Stimulated activated memory B cell treated with anti-CD40 and anti-IgM and Interleukin-4, amounts not matched to agents 10 μg/mL and 1 μg/mL and 100 μg/mL, for 72 hours (primary cell): ENCODE measurements at places on chromosomes 5 and 9.

DNA sequence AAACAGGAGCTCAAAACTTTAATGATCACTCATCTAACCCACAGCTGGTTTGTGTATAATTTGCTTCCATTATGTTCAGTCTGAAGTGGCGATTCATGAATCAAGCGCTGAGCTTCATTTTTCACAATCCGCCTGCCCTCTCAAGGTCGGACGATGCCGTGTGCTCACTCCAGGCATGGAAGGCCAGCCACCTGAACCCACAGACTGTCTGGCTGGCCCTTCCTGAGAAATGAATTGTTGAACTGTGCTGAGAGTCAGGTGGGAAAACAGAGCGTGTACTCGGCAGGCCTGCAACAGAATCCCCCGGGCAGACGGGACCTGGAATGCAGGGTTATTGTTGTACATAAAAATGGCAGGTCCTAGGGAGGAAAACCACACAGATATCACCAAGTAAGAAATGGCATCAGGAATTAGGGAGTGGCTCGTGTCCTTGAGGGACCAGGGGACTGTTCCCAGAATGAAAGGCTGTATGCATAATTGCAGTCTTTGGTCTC lies 375.7 kb downstream of the IRX2 start:
- no peaks in the 10 kb centered on the region for H3K4me1 ChIP-seq
- H3K36me3 ChIP-seq, result no peaks in the 10 kb centered on the region
- no peaks in the 10 kb centered on the region for H3K27me3 ChIP-seq
- H3K27ac ChIP-seq, result no peak overlapping the region
- ATAC-seq, result no peak

GRCh38 chr5:178388386-178389025 lies 155.9 kb upstream of the PHYKPL start:
- H3K36me3 ChIP-seq, result no peaks in the 10 kb centered on the region
- H3K27me3 ChIP-seq, result peaks cover 54% of the 10 kb centered on the region
- H3K4me1 ChIP-seq, result no peaks in the 10 kb centered on the region
- no peak overlapping the region for H3K4me3 ChIP-seq
- ATAC-seq, result no peak

DNA sequence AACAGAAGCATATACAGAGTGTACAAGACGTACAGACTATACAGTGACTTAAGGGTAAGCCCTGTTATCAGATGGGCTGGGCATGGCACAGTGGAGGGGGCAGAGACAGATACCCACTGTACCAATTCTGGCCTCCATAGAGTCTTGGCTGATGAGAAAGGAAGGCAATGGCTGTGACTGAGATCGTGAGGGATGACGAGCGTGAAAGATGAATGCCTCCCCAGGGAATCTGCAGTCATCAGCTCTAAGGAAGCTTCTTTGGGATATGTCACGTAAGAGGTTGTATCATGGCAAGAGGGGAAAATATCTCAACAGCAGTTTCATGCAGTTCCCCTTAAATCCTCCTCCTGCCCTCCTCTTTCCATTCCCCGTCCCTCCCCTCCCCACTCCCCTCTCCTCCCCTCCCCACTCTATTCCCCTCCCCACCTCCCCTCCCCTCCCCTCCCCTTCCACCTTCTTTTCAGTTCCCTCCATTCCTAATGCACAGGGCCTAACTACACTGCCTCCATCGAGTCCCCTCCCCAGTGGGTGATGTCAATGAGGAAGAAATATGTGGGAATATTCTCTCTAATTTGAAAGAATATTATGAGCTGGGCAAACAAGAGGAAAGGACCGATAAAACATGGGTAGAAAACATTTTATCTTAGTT lies 226.4 kb upstream of the DAP start:
- no peak for ATAC-seq
- H3K36me3 ChIP-seq, result no peaks in the 10 kb centered on the region
- H3K4me1 ChIP-seq, result peaks cover 17% of the 10 kb centered on the region
- H3K27ac ChIP-seq, result no peak overlapping the region
- no peak overlapping the region for H3K4me3 ChIP-seq
- peaks cover 46% of the 10 kb centered on the region for H3K27me3 ChIP-seq

- no peaks in the 10 kb centered on the region for H3K4me1 ChIP-seq
- H3K4me3 ChIP-seq, result no peak overlapping the region
- no peaks in the 10 kb centered on the region for H3K27me3 ChIP-seq
These were observed 661.8 kb upstream of the RGMB start for GRCh38 chr5:98111686-98112085.

GRCh38 chr5:126108470-126108869 lies 314.7 kb upstream of the GRAMD2B start:
- no peak overlapping the region for H3K4me3 ChIP-seq
- ATAC-seq, result no peak
- no peaks in the 10 kb centered on the region for H3K4me1 ChIP-seq
- no peak overlapping the region for H3K27ac ChIP-seq
- no peaks in the 10 kb centered on the region for H3K36me3 ChIP-seq
- no peaks in the 10 kb centered on the region for H3K27me3 ChIP-seq

GRCh38 chr5:8825139-8825757 lies 720.6 kb downstream of the SEMA5A start:
- H3K4me1 ChIP-seq, result no peaks in the 10 kb centered on the region
- H3K27ac ChIP-seq, result no peak overlapping the region
- no peak for ATAC-seq
- no peaks in the 10 kb centered on the region for H3K36me3 ChIP-seq
- no peaks in the 10 kb centered on the region for H3K27me3 ChIP-seq

GRCh38 chr9:108671176-108671575 lies 184.6 kb downstream of the ACTL7B start:
- no peak for ATAC-seq
- H3K36me3 ChIP-seq, result no peaks in the 10 kb centered on the region
- H3K4me1 ChIP-seq, result no peaks in the 10 kb centered on the region
- no peaks in the 10 kb centered on the region for H3K27me3 ChIP-seq
- H3K27ac ChIP-seq, result no peak overlapping the region

DNA sequence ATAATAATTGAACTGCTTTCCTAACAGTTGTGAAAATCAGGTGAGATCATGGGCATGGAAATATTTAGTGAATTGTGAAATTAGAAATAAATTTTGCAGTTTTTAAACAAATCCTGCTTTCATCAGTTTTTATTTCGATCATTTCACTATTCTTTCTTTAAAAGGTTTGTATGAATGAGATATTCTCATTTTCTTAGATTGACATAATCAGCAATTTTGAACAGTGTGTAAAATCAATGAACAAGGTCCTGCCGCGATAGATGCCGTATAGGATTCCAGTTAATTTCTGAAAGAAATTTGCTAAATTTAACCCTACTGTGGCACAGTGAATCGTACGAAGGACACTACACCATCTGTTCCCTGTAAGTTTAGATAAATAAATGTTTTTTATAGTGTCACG lies 7.5 kb downstream of the RAD23B start:
- peaks cover 5% of the 10 kb centered on the region for H3K36me3 ChIP-seq
- ATAC-seq, result no peak
- H3K4me1 ChIP-seq, result peaks cover 68% of the 10 kb centered on the region
- no peak overlapping the region for H3K4me3 ChIP-seq
- H3K27ac ChIP-seq, result peak overlapping the region; percentile 2

DNA sequence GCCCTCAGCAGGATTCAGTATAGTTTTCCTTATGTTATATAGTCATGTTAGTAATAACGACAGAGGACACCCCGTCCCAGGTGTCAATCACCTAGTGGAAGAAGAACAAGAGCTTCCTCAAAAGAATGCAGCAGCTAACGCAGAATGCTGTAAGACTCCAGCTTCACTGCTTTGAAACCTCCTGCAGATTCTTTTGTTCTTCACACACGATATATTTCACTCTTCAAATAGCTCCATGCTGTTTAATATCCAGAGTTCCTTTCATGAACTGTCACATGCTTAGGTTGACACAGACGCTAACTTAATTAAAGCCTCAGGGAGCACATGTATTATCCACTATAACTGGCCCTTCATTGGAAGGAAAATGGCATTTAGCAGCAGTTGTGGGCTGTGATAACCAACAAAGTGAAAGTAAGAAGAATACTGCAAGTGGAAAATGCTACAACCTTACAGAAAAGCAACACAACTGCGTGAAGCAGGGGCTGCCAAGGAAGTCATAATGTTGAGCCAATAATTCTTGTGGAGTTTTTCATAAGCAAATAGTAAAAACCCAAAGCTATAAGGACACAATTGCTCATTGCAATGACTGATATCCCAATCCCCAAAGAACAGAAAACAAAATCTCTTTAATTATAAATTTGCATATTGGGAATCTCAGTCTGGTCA lies 387.5 kb downstream of the PLK2 start:
- no peak overlapping the region for H3K27ac ChIP-seq
- H3K4me3 ChIP-seq, result no peak overlapping the region
- no peaks in the 10 kb centered on the region for H3K27me3 ChIP-seq
- no peak for ATAC-seq
- H3K4me1 ChIP-seq, result no peaks in the 10 kb centered on the region

DNA sequence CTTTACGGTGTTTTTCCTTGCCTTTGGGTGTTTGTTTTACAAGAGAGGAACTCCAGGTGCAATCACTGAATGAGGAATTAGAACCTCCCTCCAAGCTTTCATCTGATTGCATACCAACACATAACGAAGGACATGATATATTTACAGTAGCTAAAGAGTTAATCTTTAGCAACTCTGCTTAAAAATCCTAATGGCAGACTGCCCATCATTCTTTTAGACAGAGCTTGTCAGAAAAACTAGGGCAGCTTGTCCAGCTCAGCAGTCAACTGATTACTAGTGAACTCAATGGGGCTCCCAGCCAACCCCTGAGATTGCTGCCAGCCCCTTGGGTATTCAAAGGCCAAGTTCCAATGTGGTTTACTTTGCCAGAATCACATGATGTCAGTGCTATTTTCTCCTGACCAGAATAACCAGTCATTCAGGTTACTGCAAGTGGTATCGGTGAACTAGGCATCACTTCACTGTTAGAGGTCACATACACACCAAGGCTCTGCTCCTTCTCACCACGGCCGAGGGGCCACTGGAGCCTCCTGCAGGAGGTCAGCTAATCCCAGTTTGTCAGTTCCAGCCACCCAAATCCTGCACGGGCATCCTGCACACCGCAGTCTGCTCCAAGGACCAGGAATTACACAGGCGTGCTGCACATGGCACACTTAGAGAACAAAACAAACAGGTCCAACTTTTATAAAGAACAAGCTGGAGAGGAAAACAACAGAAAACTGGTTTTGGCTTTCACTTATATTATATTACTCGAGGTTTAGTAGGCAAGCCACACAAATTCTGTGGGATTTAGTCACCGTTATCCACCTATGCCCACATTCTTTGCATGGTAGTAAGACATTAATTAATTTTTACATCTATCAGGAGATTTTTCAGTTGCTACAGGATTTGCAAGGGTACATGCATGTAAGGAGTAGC lies 62.5 kb downstream of the NFIB start:
- H3K27ac ChIP-seq, result no peak overlapping the region
- no peaks in the 10 kb centered on the region for H3K4me1 ChIP-seq

DNA sequence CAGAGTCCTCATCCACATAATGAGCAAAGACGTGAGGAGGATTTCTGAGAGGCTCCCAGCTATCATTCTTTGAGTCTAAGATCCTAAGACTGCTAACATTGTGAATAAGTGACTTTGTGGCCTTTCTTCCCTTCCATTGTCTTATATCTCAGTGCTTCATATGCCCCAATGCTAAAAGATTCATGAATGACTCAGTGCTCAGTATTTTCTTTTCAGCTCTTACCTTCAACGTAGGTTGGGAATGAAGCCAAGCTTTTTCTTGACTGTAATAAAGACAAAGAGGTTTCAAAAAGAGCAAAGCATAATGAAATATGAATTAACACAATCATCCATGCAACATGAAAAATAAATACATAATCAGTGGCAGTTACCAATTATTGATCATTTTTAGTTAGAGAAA lies 146.4 kb downstream of the ENTREP1 start:
- no peak overlapping the region for H3K27ac ChIP-seq
- no peaks in the 10 kb centered on the region for H3K4me1 ChIP-seq
- no peak overlapping the region for H3K4me3 ChIP-seq

GRCh38 chr5:116442095-116442534 lies 132.5 kb downstream of the SEMA6A start:
- H3K36me3 ChIP-seq, result peaks cover 49% of the 10 kb centered on the region
- H3K27ac ChIP-seq, result no peak overlapping the region
- no peaks in the 10 kb centered on the region for H3K27me3 ChIP-seq
- no peak for ATAC-seq
- no peaks in the 10 kb centered on the region for H3K4me1 ChIP-seq

- H3K27me3 ChIP-seq, result no peaks in the 10 kb centered on the region
- ATAC-seq, result no peak
- H3K27ac ChIP-seq, result no peak overlapping the region
- no peaks in the 10 kb centered on the region for H3K4me1 ChIP-seq
- no peaks in the 10 kb centered on the region for H3K36me3 ChIP-seq
These were observed 16.7 kb upstream of the SLC28A3 start for GRCh38 chr9:84357275-84357674.

GRCh38 chr5:31783731-31784130 lies 144.8 kb downstream of the PDZD2 start:
- H3K27ac ChIP-seq, result no peak overlapping the region
- H3K27me3 ChIP-seq, result no peaks in the 10 kb centered on the region
- peaks cover 7% of the 10 kb centered on the region for H3K4me1 ChIP-seq
- H3K36me3 ChIP-seq, result no peaks in the 10 kb centered on the region
- ATAC-seq, result no peak
- H3K4me3 ChIP-seq, result no peak overlapping the region

- ATAC-seq, result no peak
- peaks cover 9% of the 10 kb centered on the region for H3K27me3 ChIP-seq
- no peak overlapping the region for H3K4me3 ChIP-seq
- H3K4me1 ChIP-seq, result peaks cover 3% of the 10 kb centered on the region
- no peak overlapping the region for H3K27ac ChIP-seq
These were observed 604.8 kb upstream of the BRINP1 start for GRCh38 chr9:119974026-119974425.

DNA sequence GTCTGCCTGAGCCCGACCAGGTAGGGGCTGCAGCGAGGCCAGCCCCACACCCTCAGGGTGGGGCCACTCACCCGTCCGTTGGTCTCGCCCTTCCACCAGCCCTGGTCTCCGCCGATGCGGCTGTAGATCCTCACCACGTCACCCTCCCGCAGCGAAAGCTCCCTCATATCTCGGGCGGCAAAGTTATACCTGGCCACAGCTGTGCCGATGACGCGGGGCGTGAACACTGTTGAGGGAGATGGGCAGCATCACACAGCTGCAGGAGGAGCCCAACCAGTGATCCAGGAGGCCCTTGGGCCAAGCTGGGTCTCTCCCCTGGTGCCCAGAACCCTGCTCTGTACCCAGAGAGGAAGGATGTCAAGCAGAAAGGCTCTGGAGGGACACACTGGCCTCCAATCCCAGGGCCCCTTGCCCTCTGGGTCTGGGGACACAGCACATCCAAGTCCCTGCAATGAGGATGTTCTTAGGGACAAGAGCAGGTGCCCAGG lies 30.3 kb upstream of the SARDH start:
- H3K4me3 ChIP-seq, result no peak overlapping the region
- H3K4me1 ChIP-seq, result no peaks in the 10 kb centered on the region
- no peak for ATAC-seq
- no peaks in the 10 kb centered on the region for H3K27me3 ChIP-seq
- H3K36me3 ChIP-seq, result peaks cover 86% of the 10 kb centered on the region
- H3K27ac ChIP-seq, result no peak overlapping the region

GRCh38 chr5:141369994-141370848 lies at the start of gene PCDHGB3:
PCDHGB3 (plus strand) TSS chr5:141370242; CDS start chr5:141370395, 153 bp downstream.
- peaks cover 6% of the 10 kb centered on the region for H3K4me1 ChIP-seq
- H3K27me3 ChIP-seq, result peaks cover 34% of the 10 kb centered on the region
- peak within 1 kb of the TSS; percentile 90 for H3K4me3 ChIP-seq
- peak; percentile 77 for ATAC-seq
- H3K36me3 ChIP-seq, result peaks cover 11% of the 10 kb centered on the region
